Liver (tissue), 10 donors: ENCODE measurements at places on chromosomes 2 and 18. TPM values are rescaled to one million over a fixed set of nuclear protein-coding genes. Genes with fewer than 3 reads are reported as not detected.

- no peak for DNase-seq
Observed at GRCh38 chr2:29326926-29327325, 211.7 kb downstream of the CLIP4 start.

DNA sequence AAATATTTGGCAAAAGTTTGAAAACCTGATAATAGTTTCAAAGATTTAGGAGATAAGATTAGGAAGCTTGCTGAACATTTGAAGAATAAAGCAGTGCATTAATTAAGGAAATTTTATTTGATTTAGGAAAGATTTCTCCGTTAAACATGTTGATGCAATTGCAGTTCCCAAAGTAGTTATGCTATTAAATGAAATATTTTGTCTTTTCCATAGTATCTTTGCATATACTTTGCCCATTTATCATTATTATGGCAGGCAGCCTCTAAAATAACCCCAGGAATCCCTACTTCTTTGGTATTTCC, 136.5 kb downstream of the MREG start:
- no peak for DNase-seq

- DNase-seq = no peak
Observed at GRCh38 chr2:33645861-33646260, 46.8 kb upstream of the FAM98A start.

- no peak for DNase-seq
Observed at GRCh38 chr2:127357591-127357990, 30.2 kb downstream of the MAP3K2 start.

GRCh38 chr2:51620796-51621195, 588.9 kb upstream of the NRXN1 start:
- no peak for DNase-seq

DNA sequence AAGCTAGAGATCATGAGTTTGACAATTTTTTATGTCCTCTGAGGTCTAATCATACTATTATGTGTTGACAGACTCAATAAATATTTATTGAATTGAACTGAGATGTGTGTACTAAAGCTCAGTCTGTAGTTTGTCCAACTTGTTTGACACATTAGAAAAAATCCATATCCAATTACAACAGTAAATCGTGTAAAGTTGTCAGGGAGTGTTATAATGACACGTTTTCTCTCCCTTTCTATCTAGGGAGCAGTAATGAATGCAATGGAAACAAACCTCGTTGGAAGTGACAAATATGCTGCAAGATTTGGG, 28.4 kb downstream of the ITGA4 start:
- DNase-seq = no peak

GRCh38 chr2:235032949-235033348, 81.1 kb downstream of the SH3BP4 start:
- DNase-seq = no peak

DNA sequence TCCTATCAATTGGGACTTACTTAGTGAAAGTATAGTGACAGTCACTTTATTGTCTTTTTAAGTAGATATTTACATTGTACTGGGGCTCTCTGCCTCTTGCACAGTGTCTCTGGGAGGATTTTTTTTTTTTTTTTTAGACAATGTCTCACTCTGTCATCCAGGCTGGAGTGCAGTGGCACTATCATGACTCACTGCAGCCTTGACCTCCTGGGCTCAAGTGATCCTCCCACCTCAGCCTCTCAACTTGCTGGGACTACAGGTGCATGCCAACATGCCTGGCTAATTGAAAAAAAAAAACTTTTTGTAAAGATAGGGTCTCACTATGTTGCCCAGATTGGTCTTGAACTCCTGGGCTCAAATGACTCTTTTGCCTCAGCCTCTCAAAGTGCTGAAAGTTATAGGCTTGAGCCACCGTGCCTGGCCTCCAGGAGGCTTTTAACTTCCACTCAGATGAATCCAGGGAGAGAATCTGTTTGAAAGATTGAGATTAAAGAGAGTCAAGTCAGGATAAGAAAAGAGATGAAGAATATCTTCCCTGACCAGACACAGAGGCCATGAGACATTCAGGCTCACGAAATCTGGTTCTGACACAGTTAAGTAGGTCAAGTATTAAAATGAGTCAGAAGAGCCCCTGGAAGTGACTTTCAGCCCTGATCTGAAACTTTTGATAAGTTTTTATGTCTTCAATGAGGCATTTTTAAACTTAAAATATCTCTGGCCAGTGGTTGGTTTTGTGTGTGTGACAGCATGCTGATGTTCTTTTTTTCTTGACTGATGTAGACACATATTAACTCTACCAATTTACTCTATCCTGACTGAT, 18.3 kb downstream of the ARHGEF33 start:
- DNase-seq = no peak

- DNase-seq = no peak
Observed at GRCh38 chr18:78891185-78891762, 88.3 kb upstream of the SALL3 start.

- DNase-seq = no peak
Observed at GRCh38 chr2:131058214-131058843, 34.9 kb downstream of the FAM168B start.

GRCh38 chr2:45852450-45853150, 201.1 kb downstream of the PRKCE start:
- no peak for DNase-seq

DNA sequence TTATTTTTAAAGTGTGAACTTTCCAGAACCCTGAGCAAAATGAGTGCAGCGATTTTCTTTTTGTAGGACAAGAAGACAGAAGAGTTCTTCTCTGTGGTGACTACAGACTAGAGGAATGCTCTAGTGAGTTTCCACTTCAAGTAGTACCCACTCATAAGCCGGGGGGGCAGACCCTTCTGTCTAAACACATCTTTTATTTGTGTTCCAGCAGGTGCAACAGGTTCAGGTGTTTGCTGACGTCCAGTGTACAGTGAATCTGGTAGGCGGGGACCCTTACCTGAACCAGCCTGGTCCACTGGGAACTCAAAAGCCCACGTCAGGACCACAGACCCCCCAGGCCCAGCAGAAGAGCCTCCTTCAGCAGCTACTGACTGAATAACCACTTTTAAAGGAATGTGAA, 25.2 kb downstream of the PTRHD1 start:
- DNase-seq = no peak

DNA sequence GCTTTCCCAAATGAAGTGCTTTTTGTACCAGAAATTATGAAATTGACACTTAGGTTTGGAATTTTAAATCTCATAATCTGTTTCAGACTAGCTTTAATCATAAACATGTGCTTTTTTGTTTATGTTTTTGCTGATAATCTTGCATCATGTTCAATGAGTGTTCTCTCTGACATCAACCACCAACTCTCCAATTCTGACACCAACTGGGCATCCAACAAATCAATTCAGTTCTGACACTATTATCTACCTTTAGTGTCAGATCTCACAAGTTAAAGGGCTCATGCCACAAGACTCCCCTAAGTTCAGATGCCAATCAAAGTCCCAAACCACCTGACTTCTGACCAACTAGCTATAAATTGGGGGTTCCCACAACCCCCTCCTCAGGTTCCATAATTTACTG, 19.6 kb downstream of the PELI1 start:
- DNase-seq = no peak

DNA sequence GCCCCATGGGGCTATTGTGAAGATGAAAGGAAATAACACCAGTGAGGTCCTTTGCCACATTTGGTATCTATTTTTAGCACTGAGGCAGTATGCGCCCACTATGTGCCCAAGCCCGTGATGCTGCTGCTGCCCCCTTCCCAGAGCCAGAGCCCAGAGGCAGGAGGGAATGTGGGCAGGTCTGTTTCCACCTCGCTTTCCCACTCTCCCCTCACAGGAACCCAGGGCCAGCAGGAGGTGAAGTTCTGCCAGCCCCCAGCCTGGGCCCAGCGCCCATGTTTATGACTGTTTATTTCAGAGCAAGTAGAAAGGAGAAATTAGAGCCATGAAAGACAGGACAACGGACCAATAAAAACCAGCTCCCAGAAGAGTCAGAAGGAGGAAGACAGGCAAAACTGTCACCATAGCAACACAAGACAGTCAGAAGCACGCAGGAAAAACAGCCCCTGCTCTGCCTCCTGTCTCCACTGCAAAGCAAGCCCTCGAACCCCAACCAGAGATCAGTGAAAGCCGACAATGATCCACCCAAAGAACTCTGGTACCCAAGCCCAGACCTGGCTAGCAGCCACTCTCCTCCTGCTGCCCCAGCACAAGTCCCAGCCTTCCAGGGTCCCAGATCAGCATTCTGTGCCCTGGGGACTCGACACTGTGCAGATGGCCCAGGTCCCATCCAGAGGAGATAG, 1.4 kb downstream of the CYRIA start:
- no peak for DNase-seq

GRCh38 chr18:75472906-75473305, 45.4 kb upstream of the SMIM21 start:
- no peak for DNase-seq

DNA sequence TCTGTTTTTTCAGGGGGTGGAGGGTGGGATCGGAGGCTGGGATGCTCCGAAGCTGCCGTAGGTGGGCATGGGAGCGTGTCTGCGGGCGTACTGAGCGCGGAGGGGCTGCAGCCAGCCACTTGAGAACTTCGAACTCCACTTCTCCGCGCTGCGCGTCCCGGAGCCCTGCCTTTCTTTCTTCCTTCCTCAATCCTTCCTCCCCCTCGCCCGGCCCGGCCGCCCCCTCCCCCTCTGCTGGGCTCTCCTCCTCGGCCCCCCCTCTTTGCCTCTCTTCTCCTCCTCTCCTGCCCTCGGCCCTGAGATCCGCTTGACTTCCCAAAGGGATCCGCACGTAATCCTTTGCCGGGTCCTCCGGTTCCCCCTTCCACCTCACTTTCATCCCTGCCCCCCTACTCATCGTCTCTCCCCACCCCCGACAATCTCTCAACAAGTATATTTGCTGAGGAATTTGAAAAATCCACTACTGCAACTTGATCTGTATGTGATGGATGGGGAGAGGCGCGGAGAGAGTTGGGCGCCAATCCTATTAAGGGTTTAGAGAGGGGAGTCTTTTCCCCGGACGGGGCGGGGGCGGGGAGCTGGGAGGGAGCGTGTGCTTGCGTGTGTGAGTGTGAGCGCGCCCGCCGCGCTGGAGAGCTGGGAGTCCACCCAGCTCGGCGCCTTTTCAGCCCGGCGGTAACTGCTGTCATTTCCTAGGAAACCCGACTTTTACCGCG, 1.1 kb downstream of the GLI2 start:
- DNase-seq = no peak

GRCh38 chr18:24567199-24567598, 106.8 kb downstream of the HRH4 start:
- DNase-seq = no peak

The SCYGR7 gene
- total RNA-seq = not detected

The NYAP2 gene
- total RNA-seq = not detected

The EMILIN2 gene
- total RNA-seq = 2.3 TPM

The PIK3C3 gene
- 25.8 TPM for total RNA-seq

The ANKRD62 gene
- not detected for total RNA-seq

The GAL3ST2 gene
- total RNA-seq = 0.23 TPM

The SIGLEC15 gene
- total RNA-seq = 0.42 TPM

The MROH2A gene
- total RNA-seq = not detected

The NTSR2 gene
- total RNA-seq = not detected

The ABCG8 gene
- total RNA-seq = 81.2 TPM
